ENCODE measurements at places on chromosomes 1 and 21. TPM values are rescaled to one million over a fixed set of nuclear protein-coding genes. Genes with fewer than 3 reads are reported as not detected.

- DNase-seq, result peak; percentile 52
These were observed 10.4 kb downstream of the CLEC20A start for GRCh38 chr1:178486100-178487069.

- DNase-seq, result no peak
These were observed 60.6 kb downstream of the GNG4 start for GRCh38 chr1:235588916-235589515.

GRCh38 chr1:26686795-26687194, 9.0 kb upstream of the ARID1A start:
- DNase-seq, result no peak

Gene SDF4
- 120 TPM for total RNA-seq

- no peak for DNase-seq
These were observed 45.1 kb upstream of the C1orf174 start for GRCh38 chr1:3945222-3945621.

- DNase-seq, result no peak
These were observed 248.8 kb upstream of the USP24 start for GRCh38 chr1:55463814-55464475.

Gene SLC22A15
- total RNA-seq, result 10.1 TPM

GRCh38 chr1:213103377-213104306, 52.6 kb downstream of the RPS6KC1 start:
- DNase-seq, result no peak

Gene KLHDC9
- 2.9 TPM for total RNA-seq

Gene NUAK2
- total RNA-seq, result 1.7 TPM

DNA sequence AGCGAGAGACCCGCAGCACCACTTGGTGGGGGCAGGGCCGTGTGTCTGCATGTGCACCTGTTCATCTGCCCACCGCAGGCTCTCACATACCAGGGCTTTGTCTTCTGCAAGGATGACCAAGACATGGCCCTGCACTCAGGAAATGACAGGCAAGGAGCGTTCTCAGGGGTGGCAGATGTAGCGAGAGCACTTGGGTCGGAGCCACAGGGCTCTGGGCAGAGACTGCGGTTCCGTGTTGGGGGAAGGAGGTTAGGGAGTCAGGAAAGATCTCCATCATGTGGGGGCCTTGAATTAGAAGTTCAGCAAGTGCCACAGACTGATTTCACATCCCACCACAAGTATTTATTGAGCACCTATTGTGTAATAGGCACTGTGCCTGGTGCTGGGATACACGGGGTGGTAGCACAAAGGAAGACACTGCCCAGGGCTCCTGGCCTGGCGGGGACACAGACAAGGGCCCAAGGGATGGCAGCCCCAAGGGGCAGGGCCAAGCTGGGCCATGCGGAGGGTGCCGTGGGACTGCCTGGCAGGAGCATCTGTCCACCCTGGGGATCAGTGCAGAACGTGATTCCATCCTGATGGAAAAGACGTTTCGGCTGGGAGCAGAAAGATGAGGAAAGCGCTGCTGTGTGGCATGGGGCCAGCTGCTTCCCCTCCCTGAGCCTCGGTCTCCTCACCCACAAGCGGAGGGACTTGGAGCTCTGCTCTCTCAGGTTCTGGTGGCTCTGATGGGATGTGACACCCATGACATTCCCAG, 11.4 kb upstream of the SPSB1 start:
- DNase-seq, result no peak

DNA sequence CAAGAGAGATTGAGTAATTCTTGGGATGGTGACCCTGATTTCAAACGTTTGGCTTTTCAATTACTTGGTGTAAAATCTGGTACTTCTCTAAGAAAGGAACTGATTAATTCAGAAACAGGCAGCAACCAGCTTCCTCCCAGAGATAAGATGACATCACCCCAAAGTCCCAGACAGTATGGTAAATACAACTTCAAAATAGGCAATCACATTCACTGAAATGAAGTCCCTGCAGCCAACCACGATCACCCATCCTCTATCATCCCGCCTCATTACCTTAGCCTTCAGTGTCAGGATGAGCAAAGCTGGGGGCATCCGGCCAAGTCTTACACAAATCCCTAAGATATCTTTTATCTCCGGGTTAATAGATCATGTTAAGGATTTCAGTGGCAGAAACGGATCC, 26.4 kb upstream of the RUNX1 start:
- no peak for DNase-seq

- DNase-seq, result no peak
These were observed 407.0 kb downstream of the AMY1C start for GRCh38 chr1:104156738-104157137.

Gene WNT3A
- total RNA-seq, result not detected

DNA sequence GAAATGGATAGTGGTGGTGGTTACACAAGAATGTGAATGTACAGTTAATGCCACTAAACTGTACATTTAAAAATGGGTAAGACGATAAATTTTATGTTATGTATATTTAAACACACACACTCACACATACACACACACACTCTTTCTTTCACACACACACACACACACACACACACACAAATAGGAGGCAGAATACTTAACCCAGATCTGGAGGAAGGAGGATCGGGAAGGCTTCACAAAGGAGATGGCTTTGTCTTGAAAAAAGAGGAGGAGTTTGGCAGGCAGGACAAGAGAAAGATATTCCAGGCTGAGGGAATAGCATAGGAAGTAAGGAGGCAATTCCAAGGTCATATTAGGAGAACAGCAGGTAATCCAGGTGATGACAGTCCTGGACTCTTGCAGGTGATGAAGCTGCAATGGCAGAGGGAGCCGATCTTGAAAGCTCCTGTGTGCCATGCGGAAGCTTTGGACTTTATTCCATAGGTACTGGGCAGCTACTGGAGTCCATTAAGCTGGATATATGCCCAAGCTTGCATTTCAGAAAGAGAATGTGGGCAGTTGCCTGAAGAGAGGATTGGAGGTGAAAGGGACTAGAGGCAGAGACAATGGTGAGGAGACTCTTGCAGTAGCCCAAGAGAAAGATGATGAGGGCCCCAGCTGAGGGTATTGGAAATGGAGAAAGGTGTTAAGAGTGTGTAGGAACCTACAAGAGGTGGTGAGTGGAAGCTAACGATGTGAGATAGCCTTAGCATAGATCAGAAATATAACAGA, 15.4 kb upstream of the LYST start:
- no peak for DNase-seq

Gene SYF2
- 37.2 TPM for total RNA-seq

Gene HOOK1
- 6.1 TPM for total RNA-seq

- DNase-seq, result no peak
These were observed 1.2 kb upstream of the DHCR24 start for GRCh38 chr1:54888080-54888733.

Gene GBP7
- total RNA-seq, result not detected

GRCh38 chr1:153568367-153569099, 2.9 kb upstream of the S100A2 start:
- DNase-seq, result peak; percentile 94

DNA sequence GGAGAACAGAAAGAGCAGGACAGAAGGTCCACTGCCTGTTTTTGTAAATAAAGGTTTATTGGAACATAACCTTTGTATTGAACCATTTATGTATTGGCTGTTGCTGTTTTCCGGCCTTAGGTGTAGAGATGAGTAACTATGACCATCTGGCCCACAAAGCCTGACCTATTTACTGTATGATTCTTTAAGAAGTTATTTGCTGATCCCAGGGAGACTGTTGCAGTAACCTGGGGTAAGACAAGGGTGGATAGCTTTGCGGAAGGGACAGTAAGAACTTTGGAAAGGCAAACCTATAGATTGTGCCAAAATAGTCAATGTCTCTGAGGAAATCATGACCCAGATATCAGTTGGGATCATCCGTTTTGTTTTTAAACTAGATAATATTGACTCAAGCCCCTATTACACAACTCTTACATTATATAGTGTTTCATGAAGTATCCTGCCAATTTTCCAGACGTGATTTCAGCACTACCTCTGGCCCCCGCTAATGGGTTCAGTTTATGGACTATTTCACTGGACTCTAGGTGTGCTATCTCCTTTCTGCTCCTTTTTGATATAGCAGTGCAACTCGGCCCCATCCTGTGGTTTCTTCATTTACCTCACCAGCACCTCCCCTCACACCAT, 20.8 kb upstream of the TLCD4 start:
- no peak for DNase-seq

Gene ADORA1
- total RNA-seq, result 15.1 TPM

DNA sequence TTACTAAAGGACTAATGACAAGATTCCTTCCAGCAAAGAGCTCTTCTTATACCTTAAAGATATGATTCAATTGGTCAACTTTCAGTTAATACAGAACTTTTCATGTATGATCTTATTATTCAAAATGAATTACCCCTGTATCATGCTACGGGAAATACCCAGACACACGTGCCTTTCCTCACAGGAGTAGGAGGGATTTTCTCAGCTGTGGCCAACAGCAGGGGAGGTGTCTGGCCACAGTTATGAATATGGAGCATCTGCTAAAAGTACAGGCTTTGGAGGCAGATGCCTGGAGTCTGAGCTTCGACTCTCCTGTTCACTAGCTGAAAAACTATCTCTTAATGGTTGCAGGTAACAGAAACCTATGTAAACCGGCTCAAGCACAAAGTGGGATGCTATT, 53.6 kb downstream of the KIAA1614 start:
- DNase-seq, result no peak

Gene OMA1
- 27.3 TPM for total RNA-seq

DNA sequence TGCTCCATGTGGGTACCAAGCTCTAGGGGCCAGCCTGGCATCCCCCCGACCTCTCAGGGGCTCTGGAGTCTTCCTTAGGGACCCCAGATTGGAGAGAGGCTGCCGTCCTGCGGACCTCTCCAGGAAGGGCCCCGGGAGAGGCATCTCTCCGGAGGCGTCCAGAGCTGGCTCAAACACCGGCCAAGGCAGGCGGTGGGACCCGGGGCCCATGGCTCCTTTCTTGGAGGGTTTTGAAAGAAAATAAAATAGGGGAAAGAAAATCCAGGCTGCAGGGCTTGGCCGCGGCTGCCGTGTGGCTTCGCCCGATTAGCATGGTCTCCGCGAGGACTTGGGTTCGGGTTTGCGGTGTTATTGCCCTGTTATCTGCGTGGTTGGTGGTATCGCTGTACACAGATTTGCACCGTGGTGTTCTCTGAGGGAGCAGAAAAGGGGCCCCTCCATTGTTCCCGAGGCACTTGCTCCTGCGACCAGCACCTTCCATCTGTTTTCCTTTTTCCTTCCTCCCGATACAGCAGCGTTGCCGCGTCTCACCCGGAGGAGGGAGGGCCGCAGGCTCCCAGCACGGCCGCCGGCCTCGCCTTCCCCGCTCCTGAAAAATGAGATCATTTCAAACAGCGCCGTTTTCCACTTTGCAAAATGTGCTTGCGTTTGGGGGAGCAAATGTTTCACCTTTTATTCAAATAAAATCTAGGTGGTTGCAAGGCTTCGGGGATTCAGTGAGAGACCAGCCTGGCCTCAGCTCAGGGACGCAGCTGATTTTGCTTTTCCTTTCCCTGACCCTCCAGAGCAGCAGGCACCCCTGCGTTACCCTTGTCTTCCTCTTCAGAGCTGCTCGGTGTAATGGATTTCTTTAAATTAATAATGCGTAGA, 86.3 kb downstream of the PRDM16 start:
- no peak for DNase-seq

DNA sequence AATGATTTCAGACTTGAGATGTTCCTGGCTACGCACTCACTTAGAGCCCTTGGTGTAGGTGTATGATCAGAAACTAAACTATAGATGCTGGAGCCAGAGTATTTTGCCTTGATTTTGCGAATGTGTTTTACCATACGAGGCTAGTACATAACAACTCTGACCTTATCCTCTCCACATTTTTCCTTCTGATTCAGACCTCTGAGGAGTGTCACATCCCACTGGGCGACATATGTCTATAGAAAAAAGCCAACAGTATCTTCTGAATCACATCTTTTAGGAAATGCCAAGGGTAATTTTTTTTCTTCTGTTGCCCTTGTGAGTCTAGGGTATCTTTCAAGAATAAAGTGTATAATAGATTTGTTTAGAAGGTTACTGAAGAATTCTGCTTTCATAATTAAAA, 49.6 kb downstream of the AK4 start:
- no peak for DNase-seq

Gene FAM151A
- total RNA-seq, result 0.63 TPM

DNA sequence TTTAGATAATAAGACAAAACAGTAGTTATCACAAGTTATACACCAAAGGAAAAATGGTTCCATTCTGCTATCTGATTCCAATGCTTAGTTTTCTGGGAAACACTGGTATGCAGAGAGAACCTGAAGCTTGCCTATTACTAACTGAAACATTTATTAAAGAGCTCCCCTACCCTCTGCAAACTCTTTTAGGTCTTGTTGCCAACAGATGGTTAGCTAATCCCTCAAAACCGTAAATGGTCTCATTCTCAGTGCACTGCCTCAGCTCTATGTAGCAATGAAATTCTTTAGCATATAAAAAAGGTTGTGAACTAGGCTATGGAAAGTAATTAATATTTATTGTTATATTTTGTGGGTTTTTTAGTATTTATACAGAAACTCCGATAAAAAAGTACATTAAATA, 20.4 kb downstream of the C21orf91 start:
- no peak for DNase-seq

GRCh38 chr1:86197206-86197855, 40.8 kb upstream of the COL24A1 start:
- no peak for DNase-seq

Gene ARHGEF19
- total RNA-seq, result 1.5 TPM

DNA sequence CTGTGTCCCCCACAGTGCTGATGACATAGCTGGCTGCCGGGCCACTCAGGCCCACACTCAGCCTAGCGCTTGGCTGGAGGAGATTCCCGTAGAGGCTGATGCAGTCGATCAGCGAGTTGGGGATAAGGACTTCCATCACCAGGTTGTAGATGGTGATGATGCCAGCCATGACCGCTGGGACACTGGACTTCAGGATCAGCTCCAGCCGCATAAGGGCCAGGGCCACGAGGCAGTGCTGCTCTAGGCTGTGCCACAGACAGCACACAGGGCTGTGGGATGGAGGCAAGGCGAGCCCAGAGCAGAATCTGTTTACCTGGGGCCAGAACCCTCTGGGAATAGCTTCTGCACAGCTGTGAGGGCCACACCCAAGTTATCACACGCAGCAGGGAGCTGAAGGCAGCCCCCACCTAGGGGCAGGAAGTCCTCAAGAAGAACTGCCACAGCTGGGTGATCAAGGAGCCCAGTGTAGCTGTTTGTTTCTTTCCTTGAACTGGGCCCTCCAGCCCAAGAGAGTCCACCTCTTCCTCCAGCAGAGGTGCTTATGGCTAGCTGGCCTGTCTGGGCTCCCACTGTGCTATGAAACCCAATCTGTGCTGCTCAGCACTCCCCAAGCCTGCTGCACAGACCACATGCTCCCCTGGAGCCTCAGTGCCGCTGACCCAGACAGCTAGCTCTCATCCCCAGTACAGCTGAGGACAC, 6.2 kb downstream of the SLC2A1 start:
- DNase-seq, result no peak

DNA sequence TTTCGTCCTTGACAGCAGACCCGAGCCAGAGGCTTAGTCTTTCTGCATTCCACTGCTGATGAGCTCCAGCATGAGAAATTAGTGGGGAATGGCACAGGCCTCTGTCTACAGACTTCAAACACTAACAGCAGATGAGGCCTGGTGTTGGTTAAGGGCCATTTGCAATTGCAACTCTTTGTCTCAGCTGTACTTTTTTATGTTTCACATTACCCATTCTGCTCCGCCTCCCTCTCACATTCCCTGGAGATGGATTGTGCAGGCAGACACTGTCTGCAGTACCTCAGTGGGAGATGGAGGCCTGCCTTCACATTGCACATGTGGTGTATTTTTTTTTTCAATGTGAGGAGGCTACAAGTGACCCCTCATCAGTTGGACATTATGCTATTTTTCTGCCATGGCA, 370.2 kb downstream of the DUSP10 start:
- DNase-seq, result no peak

Data from right atrium auricular region (tissue), 2 donors.